ENCODE measurements at places on chromosomes 12 and 14.
A peak's percentile ranks its signal among the peaks of the same experiment; 100 is the strongest.

DNA sequence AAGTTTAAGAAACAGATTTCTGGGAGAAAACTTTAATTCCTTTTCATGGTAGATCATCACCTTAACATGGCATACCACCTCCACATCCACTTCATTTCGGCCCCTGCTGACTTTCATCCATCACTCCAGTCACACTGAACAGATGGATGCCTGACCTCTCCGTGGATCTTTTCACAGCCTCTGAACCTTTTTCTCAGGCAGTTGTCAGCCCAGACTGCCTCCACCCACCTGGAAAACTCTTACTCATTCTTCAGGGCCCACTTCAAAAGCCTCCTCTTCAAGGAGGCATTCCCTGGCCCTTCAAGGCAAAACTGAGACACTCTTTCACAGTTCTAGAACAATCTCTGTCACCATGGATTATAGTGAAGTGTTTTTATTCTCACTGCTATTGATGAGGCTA lies 52.9 kb downstream of the GXYLT1 start:
- peak; percentile 23 for DNase-seq

DNA sequence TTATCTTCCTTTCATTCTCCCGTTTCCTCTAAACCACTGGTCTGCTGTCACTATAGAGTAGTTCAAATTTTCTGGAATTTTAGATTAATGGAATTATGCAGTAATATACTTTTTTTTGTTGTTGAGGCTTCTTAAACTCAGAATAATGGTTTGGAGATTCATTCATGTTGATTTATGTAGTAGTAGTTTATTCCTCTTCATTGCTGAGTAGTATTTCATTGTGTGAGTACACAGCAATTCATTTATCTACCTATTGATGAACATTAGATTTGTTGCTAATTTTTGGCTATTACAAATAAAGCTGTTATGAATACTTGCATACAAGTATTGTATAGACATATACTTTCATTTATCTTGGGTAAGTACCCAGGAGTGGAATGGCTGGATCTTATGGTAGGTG lies 7.2 kb downstream of the RASSF8 start:
- no peak for DNase-seq

DNA sequence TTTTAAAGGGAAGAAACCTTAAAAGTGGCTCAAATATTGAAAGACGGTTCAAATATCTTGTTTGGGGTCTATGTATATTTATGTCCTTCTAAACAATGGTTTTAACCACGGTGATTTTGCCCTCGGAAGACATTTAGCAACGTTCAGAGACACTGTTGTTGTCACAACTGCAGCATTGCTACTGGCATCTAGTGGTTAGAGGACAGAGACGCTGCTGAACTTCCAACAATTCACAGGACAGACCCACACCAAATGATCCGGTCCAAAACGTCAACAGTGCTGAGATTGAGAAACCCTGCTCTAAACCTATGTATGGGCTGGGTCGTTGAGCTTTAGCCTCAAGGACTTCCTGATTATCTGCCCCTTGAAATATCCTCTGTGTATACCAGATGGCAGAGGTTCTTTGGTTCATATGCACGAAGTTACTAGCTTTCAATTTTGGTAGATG lies 1.7 kb downstream of the ANGEL1 start:
- peak; percentile 34 for DNase-seq

DNA sequence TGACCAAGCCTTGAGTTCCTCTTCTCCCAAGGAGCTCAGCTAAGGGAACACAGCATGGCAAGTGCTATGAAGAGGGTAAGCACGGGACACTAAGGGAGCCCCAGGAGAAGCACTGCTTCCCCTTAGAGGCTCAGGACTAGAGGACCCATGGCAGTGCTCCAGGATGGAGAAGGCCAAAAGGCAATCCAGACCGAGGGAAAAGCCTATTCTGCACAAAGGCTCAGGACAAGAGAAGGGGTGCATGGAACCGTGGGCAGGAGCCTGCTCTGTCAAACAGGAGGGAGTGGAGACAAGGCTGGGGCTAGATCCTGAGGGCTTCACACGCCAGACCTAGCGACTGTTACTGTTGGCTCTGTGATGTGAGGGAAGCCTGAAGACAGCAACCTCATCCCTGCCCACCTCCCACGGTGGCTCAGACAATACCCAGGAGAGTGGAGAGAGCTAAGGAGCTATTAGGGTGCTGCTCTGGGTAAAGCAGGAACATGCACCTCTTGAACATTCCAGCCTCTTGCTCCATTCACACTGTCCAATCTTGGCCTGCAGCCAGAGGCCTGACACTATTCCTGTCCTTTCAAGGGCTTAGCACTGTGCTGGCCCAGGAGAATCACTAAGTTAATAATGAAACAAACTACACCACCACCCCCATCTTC lies 24.2 kb downstream of the OTUB2 start:
- no peak for DNase-seq

- peak; percentile 58 for DNase-seq
Measured at GRCh38 chr12:88334271-88334670, 192.2 kb downstream of the TMTC3 start.

- DNase-seq = peak; percentile 97
Measured at GRCh38 chr14:96255501-96256366, at the start of gene BDKRB1. TSS of gene BDKRB1 (plus strand) at chr14:96256210. CDS start at chr14:96263683, 7,473 bp downstream.

- no peak for DNase-seq
Measured at GRCh38 chr14:47567273-47567672, 108.1 kb downstream of the MDGA2 start.

DNA sequence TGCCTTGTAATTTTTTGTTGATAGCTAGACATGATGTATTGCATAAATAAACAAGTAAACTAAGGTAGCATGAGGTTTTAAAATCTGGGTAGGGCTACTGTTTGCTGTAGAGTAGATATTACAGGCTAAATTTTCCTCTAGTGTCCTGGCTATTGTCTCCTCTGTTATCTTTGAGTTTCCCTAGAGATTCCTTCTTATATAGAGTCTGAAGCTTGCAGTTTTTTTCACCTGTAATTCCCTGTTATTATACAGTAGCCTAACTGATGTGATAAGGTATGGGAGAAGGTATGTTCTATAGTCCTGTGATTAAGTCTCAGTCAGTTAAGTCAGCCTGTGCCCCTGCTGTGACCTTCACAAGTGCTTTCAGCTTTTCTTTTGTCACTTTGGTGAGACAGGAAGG lies 9.5 kb downstream of the ETFBKMT start:
- DNase-seq = no peak

DNA sequence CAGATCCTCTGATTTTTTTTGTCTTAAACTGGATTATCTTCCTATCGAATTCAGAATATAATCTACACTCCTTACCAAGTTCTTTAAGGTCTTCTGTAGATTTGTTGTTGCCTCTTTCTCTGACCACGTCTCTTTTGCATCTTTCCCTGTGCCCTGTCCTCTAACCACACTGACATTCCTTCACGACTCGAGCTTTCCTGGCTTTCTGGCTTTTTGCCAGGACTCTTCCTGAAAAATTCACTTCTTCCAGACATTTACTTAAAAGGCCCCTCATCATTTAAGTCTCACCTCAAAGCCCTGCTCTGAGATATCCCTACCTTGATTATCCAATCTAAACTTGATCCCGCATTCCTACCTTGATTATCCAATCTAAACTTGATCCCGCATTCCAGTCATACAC lies 422.3 kb upstream of the DCN start:
- DNase-seq = peak; percentile 35

All from fibroblast of skin of right biceps (primary cell).